ENCODE measurements at places on chromosomes 12 and 14.

DNA sequence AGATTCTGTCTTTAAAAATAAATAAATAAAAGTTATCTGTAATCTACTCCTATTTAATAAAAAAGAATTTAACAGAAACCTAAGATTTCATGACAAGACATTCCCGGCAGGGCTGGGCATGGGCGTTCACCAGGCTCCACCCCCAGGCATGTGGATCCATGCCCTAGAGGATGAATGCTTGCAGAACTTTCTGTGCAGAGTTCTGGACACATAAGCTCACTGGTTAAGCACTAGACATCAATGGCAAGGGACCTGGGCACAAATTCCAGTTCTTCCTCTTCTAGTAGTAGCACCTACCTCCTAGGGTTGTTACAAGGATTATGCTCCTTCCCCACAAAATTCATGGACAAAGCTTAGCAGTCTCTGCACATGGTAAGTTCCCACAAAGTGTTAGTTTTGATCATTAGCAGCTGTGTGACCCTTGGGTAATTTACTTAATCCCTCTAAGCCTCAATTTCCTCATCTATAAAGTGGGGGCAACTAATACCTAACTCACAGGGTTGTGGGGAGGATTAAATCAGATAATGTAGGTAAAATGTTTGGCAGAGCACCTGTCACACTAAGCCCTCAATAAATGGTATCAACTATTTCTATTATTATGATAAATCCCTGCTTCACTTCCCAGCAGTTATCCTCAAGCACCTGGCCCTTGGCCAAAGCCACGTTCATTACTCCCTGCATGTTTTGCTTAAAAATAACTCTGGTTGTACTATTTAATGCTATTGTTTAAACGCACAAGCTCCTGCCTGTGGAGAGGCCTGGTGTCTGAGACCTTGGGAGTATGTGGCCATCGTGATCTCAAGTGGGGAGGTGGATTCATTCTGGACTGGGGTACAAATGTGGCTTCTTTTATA lies 9.8 kb downstream of the GALNT6 start:
- DNase-seq: no peak

DNA sequence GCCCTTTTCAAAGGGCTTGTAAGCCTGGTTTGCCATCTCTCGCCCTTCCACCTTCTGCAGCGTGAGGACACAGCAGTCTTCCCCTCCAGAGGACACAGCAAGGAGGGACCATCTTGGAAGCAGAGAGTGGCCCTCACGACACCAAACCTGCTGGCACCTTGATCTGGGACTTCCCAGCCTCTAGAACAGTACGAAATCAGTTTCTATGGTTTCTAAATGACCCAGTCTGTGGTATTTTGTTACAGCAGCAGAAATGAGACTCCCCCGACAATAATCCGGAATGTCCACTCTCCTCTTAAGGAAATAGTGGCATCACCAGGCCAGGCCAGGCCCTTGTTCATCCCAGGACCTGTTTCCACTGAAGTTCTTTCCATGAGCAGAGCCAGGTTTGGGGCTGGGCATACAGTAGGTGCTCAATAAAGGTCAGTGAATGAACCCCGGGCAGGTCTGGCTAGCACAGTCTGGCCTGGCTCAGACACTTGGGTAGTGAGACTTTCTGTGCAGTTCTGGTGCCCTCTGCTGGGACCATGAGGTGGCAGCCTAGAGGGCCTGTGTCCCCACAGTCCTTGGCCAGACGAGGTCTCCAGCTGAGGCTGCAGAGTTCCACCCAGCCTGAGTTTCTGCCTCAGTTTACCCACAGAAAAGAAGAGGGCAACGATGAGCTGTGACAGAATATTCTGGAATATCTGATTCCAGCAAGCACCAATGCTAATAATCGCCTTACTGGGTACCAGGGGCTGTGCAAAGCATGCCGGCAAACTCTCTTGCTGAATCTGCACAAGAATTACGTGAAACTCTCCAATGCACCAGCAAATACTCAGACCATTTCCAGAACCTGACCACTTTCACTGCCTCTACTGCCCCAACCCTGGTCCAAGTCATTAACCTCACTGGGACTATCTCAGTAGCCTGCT lies 14.0 kb downstream of the ABCB9 start:
- DNase-seq: peak; percentile 94

- no peak for DNase-seq
Observed at GRCh38 chr12:9700606-9700956, 31.1 kb downstream of the CLEC2D start.

DNA sequence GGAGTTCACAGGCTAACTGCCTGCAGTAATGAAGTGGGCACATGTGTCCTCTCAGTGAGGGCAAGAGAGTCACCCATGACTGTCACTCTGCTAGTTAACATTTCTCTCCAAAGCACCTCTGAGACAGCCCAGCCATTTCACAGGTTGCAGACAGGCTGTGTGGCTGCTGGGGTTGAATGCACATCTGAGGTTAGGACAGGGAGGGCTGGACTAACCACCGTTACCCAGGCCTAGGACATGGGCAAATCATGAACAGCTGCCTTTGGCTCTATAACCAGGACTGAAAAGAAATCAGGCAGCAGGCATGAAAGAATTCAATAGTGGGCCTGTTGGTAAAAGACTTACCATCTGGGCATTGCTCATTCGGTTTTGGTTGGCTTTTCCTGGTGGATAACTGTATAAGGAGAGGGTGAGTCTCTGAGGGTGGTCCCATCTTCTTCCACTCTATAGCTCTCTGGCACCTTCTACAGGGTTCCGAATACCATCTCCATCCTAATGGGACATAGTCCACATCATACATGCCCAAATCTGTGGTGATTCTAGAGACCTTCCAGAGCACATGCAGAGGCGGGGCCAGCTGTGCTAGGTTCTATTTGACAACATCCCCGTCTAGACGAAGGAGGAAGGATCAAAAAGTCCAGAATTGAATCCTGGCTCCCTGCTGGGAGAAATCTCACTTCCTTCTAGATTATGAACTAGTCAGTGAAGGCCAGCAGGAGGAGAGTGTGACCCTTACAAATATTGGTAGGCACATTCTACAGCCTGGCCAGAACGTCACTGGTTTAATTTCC lies 10.8 kb downstream of the CRACR2A start:
- peak; percentile 50 for DNase-seq

DNA sequence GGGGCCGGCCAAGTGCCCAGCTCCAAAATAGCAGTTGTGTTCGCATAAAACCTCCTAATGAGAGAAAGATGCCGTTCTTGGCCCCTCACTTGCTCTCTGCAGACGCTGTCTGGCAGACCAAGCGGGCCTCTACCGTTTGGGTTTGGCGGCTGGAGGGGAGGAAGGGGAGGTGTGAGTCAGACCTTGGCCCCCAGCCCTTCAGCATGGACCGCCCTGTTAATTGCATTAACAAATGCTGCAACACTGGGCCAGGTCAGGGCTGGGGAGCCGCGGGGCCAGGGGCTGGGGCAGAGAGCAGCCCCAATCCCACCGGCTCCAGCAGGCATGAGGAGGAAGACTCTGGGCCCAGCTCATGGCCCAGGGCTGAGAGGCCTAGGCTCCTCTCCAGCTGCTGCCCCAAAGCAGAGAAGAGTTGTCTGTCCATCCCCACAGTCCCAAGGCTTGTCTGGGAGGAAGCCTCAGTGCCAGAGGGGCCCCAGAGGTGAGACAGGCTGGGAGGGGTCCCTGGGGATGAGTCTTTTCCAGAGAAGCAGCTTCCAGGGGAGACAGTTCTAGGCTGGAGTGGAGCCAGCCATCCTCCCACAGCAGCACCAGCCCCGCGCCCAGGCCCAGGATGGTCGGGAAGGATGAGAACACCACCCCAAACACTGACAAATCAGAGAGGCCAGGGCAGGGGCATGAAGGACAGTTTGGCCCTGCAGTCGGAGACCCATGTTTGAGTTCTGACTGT lies 16.9 kb downstream of the LTBP2 start:
- peak; percentile 83 for DNase-seq

DNA sequence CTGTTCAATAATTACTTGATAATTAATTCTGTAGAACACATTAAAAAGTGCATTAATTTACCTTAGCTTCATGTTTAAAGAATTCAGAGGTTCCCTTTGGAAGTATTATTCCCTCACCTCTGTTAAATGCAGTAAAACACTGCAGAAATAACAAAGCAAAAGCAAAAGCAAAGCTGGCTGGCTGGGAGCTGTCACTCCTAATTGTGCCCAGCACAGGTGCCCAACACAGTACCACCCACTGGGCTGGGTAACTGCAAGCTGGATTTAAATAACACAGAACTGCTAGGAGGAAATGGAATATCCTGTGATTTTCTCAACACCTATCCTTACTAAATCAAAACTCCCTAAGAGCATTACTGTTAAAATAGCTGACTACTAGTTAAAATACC lies 72.6 kb downstream of the SLC2A13 start:
- no peak for DNase-seq

DNA sequence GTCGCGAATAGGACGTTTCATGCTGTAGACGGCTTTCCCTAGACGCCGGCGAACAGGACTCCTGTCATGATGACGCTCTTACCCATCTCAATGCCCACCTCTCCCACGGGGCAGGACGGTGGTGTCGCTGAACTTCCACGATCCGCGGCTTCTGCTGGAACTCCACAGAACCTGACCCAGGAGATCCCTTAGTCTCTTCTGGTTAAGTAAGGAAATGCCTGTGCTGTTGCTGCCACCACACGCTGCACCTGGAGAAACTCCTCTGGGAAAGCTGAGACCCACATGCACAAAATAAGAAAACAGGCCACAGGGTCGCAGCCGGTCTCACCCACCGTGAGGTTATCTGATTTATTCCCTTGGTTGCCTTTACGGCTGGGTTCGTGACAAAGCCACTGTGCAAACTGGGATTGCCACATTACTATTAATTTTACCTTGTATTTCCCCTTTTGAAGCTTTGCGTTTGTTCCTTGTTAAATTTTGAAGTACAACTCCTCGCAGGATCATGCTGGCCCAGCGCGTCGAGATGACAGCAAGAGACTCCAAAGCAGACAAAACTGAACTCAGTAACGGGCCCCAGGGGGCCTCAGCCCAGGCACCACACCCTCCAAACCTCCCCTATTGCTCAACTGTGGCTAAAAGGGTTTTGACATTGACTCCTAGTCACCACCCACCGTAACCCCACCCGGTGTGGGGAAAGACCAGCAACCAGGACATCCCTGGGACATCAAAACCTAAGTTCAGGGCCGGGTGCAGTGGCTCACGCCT lies 9.2 kb upstream of the MMP17 start:
- DNase-seq: peak; percentile 55

- no peak for DNase-seq
Observed at GRCh38 chr14:52325126-52325525, 11.0 kb downstream of the PTGER2 start.

GRCh38 chr14:48937541-48938195 lies 648.5 kb downstream of the RPS29 start:
- peak; percentile 92 for DNase-seq

DNA sequence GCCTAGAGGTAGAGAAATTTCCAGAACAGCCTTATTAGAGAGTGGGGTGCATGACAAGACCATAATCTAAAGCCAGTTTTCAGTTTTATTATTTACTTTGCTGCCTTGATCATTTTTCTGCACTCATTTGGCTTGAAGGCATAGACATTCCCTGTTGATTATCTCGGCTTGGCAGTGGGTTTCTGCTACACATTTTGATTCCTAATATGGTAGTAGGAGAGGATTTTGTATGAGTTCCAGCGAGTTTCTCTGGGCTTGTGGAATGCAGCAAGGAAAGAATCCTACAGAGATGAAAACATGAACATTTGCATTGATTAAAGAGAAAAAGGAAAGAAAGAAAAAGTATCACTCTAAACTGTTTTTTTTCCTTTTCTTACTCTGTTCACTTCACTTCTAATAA lies 281.2 kb downstream of the PAWR start:
- no peak for DNase-seq

- no peak for DNase-seq
Observed at GRCh38 chr14:72916174-72916573, 10.1 kb upstream of the DCAF4 start.

GRCh38 chr12:131021154-131021541 lies 67.4 kb downstream of the ADGRD1 start:
- DNase-seq: no peak

DNA sequence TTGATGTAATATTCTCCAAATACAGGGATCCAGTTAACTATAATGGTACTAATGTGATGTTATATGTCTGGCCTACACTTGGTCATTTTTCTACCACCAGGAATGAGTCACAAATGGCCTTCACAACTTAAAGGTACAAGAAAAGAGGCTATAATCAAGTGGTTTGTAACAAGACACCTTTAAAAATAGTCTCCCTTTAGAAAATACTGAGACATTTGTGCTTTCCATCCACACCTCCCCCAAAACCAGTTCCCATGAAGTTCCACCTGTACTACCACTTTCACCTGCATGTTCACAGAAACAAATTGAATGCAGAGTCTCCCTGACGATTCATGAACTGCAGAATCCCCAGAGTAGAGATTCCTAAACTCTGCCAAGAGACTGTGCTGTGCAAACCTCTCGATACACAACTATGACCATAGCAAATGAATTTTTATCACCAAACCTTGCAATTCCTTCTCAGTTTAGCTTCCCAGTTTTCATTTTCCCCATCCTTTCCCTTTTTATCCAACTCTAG lies 6.0 kb downstream of the BTG1 start:
- DNase-seq: peak; percentile 64

DNA sequence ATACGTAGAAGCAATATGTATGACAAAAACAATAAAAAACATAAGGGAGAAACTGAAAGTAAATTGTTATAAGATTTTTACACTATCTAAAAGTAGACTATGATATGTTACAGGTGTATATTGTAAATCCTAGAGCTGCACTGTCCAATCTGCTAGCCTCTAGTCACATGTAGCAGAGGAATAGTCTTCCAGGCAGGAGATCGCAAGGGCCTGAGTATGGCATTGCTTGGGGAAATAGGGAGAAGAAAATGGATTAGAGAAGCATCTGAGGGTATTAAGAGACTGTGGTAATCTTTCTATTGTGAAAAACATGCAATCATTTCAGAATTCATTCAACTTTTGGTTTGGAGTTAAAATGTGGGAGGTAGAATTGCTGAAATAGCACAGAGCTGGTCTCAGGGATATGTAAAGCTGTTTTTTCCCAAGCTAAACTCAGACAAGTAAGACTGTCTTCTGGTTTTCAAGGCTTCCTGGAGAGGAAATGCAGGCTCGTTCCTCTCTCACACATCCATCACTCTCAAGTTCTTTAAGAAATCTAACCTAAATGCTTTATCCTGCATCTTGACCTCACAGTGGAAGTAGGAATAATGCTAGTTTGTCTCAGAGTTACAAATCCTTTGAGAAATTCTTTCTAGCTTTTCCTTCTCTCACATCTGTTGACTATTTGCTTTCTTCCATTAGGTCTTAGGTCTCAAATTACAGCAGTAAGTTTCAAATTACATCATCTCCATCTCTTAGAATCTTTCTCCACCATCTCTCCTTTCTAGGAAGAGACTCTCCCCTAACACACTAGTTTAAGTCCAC lies 7.6 kb upstream of the CCDC184 start:
- DNase-seq: peak; percentile 20

DNA sequence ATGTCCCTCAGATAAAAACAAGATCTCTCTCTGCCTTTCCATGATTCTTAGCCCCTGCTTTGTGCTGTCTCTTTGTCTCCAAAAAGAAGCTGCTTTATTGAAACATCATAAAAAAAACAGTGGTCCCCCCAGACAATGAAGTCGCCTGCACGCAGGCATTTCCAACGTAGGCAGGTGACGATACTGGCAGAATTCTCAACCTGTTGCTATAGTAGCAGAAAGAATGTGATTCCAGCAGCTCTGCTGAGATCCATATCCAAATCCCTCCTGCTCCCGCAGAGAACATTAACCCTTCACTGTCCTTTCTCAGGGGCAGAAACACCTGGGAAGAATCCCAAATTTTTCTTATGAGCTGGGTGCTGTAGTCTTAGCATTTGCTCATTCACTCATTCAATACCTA lies 84.8 kb downstream of the STON2 start:
- peak; percentile 75 for DNase-seq

Measured in islet precursor cell (in vitro differentiated cells).